ENCODE measurements at places on chromosomes 2 and 18.

DNA sequence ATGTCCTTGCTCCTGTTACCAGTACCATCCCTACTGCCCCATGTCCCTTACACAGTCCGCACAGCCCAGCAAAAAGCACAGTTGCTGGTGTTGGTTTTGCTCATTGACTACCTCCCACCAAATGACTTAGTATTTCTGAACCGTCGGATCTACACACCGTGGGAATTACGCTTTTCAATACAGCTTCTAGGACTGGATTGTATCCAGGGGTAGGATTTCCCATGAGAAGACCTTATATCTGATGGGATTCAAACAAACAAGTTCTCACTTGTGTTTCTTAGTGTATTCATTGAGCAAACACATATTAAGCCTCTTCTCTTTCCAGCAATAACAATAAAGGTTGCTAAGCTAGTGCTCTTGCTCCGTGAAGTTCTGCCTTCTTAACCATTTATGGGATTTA is 25.8 kb downstream of the TRAPPC12 start:
- no peak for DNase-seq

DNA sequence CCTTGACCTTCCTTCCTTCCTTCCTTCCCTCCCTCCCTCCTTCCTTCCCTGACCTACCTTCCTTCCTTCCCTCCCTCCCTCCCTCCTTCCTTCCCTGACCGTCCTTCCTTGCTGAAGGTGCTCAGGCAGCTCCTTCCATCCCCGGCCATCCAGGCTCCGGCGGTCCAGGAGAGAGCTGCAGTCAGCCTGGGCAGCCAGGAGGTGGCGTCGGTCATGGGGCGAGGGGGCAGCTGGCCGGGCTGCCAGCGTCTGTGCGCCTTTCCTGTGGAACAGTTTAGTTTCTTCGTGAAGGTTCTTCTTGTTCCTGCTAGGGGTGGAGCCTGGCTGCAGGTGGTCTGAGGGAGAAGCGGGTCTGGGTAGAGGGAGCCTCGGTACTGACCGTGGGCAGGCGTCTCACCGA is 15.7 kb downstream of the GPR35 start:
- no peak for DNase-seq

- DNase-seq, result no peak
These were observed 7.7 kb downstream of the MEIS1 start for GRCh38 chr2:66442516-66443185.

- no peak for DNase-seq
These were observed 201.4 kb downstream of the AFF3 start for GRCh38 chr2:99940963-99941362.

DNA sequence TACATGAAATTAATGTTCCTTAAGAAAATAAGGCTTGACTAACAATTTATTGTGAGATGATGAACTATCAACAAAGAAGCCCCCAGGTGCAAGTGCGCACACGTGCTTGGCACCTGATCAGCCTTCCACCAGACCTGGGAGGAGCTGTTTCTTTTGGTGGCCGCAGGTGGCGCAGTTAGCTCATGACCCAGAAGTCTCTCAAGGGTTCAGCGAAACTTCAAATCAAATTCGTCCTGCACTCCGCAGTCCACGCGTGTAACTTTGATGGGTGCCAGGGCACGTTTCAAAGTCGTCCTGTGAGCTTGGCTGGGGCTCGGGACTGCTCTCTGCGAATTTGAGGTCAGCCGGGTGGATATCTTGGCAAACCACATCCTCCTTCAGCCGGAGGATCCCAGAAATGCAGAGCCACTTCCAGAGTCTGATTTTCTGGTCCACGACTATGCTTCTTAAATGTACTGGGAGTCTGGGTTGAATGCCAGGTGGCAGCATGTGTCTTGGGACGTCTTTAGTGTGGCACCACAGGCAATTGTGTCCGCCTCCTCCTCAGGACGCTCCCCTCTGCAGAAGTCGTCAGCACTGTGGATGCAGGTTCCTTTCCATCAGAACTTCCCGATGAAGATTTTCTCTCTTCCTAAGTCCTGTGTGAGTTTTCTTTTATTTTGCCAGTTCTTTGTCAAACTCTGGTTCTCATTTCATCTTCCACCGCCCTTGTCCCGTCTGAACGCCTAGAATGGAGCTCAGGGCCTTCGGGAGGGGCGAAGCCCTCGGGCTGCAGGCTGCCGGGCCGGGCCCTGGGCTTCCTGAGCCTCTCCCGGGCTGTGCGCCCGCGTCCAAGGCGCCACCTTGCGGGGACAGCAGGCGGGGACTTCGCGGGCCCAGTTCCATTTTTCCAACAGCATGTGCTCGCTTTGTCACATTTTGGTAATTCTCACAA is 61.3 kb upstream of the RAPGEF4 start:
- no peak for DNase-seq

GRCh38 chr2:122077771-122078170 is 322.3 kb downstream of the TSN start:
- DNase-seq, result no peak

- no peak for DNase-seq
These were observed 173.5 kb upstream of the SIX2 start for GRCh38 chr2:45182667-45183295.

- DNase-seq, result no peak
These were observed 345.8 kb downstream of the ZNF516 start for GRCh38 chr18:76149284-76149683.
